Fibroblast of the conjunctiva (primary cell): ENCODE measurements at places on chromosomes 7 and 10.

- peak; percentile 81 for DNase-seq
Measured at GRCh38 chr10:80163741-80164341, 31.3 kb downstream of the PLAC9 start.

DNA sequence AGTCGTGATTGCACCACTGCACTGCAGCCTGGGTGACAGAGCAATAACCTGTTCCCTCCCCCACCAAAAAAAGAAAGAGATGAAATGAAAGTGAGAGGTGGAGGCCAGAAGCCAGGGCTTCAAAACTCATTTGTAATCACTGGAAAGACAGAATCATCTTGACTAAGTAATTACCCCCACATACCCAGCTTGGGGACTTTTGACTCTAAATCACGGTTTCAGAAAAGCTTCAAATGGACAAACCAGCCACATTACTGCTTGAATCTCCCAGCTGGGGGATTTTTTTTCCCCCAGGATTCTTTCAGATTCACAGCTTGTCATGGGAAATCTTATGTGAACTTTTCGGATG lies 361.0 kb downstream of the FRMD4A start:
- no peak for DNase-seq

DNA sequence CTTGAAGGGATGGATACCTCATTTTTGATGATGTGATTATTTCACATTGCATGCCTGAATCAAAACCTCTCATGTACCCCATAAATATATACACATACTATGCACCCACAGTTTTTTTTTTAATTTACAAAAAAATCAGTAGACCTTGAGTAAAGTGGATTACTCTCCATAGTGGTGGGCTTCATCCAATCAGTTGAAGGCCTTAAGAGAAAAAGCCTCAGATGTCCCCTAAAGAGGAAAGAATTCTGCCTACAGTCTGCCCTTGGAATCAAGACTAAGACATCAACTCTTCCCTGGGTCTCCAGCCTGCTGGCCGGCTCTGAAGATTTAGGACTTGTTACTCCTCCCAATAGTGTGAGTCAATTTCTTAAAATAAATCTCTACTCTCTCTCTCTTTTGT lies 1.1 kb downstream of the AZGP1 start:
- DNase-seq, result no peak

DNA sequence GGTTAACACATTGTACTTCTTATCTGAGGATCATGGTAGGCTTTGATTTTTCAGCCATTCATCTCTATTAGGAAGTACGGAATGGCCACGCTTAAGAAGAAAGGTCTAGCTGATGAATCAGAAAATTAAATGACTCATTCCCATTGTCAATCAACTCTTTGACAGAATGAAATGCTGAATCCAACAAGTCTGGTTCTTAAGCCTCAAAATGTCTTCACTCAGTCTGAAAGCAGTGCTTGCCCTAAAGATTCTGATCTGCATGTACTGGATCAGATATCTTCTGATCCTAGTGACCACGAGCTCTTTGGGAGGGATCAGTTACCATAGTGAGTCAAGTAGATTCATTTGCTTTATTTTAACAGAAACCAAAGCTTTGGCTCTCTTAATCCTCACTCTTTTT lies 5.7 kb upstream of the CELF2 start:
- DNase-seq, result no peak

DNA sequence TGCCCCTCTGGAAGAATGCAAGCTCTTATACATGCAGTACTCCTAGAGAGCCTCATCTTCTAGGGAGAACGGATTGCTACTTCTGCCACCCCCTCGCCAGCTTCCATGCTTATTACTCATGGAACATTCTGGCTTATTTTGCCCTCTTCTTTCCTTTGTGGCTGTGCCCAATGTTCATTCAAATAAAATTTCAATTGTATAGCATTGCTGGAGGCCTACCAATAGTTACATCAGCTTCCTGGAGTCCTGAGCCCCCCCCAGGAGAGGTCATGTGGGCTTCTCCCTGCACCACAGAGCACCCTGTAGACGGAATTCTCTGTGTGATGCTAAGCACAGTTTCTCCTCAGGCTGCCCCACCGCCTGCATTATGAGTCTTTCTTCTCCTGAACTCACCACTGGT lies 1094.0 kb downstream of the KCNMA1 start:
- DNase-seq, result peak; percentile 31

- DNase-seq, result peak; percentile 60
Measured at GRCh38 chr10:73920089-73920488, 9.2 kb downstream of the PLAU start.

DNA sequence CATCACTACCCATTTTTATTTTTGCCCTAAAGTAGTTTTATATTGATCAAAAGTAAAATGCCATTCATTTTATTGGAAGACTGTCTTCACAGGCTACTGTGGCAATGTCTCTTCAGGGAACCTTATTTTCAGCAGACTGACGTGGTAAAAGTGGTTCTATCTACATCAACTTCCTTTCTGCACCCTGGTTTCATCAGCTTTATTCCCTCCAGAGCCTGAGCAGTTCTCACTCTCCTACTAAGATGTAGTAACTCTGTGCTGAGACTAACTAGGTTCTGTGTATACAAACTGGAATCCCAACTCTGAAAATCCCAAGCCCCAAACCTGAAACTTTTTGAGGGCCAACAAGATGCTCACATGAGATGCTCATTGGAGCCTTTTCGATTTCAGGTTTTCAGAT lies 155.3 kb downstream of the SFMBT2 start:
- DNase-seq, result no peak

DNA sequence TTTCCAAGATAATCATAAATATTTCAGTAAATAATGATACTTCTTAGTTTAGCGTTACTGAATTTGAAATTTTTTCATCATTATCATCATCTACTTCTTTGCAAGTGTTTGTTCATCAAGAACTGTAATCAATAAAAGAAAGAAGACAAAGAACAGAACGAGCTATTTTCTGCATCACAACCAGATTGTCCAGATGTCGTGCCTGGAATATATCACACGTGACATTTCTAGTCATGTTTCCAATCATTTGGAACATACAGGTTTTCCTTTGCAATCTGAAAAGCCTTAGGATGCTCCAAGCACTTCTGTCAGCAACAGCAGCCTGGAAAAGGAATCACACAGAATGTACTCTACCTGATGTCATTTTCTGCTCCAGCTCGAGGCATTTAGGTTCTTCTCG lies 107.4 kb downstream of the FAM107B start:
- no peak for DNase-seq

DNA sequence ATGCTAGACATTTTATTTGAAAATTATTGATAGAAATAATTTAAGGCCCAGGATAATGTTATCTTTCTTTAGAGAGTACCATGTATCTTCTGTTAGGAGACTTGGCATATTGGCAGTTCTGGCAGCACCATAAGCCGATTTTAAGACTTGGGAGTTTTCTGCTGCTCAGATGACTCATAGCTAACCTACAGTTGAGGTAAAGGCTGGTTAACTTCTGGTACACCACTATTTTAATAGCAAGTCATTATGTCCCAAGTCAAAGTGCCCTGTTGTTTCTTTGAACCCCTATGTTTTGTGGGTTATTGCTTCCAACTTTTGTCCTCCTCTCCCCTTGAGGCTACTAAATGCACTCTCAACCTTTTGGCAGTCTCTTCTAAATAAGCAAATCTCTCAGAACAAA lies 25.2 kb downstream of the ATRNL1 start:
- DNase-seq, result no peak

DNA sequence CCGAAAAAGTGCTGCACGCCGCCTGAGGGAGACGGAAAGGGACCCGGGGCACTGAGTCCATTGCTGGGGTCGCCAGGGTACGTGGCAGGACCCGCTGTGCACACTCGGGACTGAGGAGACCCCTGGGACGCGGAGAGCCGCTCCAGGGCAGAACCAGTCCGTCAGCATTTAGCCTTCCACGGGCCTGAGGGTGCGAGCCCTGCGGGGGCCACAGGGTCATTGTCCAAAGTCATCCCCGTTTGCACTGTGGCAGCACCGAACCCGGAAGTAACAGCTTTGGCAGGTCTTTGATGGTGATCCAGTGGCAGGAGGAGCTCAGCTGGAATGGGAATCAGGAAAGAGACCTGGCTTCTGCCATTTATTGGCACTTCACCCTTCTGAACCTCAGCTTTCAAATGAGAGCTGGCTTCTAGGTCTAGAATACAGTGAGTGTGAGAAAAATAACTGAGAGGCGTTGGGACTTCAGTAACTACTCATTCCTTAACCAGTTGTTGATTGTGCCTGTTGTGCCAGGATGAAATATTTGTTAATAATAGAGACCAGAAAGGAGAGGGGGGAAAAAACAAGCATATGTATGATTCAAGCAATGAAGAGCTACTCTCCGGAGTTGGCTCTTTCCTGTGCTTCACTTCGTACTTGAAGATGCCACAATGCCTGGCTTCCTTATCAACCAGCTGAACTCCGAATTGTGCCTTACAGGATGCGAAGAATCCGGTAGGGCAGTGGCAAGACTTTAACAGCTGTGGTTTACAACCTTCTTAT lies 811 bp upstream of the ARHGAP12 start:
- DNase-seq, result no peak

GRCh38 chr7:87129332-87129731 lies 22.9 kb upstream of the DMTF1 start:
- no peak for DNase-seq
